SJSA1 (cell line): ENCODE measurements at places on chromosomes 2 and 18. TPM values are rescaled to one million over a fixed set of nuclear protein-coding genes. Genes with fewer than 3 reads are reported as not detected.

DNA sequence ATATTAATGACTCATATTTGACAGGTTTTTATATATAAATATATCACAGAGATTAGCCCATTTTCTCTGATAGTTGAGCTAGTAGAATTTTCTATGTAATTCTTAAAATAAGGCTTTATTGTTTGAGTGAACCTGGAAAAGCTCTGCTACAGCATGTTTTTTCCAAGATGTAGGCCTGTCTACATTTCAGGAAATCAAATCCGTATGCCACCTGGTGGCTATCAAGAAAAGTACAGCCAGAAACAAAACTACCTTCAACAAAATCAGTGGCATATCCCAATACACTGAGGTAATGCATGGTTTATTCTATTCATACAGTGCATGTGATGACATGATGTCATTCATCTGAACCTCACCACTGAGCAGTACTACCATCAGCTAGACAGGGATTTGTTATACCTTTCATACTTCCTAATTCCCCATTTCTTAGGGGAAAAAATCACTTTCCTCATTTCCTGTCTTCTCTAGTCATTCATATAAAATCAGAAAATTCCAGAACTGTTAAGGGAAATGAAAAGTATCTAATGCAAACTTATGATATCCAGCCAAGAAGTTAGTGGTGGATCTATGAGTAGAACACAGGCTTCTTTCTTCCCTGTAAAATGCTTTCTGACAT is 310.4 kb upstream of the SYT4 start:
- H3K4me1 ChIP-seq = no peaks in the 10 kb centered on the region
- H3K36me3 ChIP-seq = no peaks in the 10 kb centered on the region
- no peak overlapping the region for H3K4me3 ChIP-seq
- H3K27ac ChIP-seq = no peak overlapping the region

GRCh38 chr2:78093436-78093835 is 571.3 kb upstream of the LRRTM4 start:
- H3K4me1 ChIP-seq = no peaks in the 10 kb centered on the region
- H3K27ac ChIP-seq = no peak overlapping the region
- no peak for DNase-seq
- H3K27me3 ChIP-seq = no peaks in the 10 kb centered on the region
- no peak overlapping the region for H3K4me3 ChIP-seq

Gene SUPT7L
- total RNA-seq = 21.5 and 23.3 TPM in 2 replicates

GRCh38 chr2:45316576-45317338 is 294.3 kb downstream of the SRBD1 start:
- H3K4me1 ChIP-seq = no peaks in the 10 kb centered on the region
- no peak overlapping the region for H3K27ac ChIP-seq
- H3K27me3 ChIP-seq = no peaks in the 10 kb centered on the region
- no peak overlapping the region for H3K4me3 ChIP-seq
- H3K36me3 ChIP-seq = no peaks in the 10 kb centered on the region

Gene GPR39
- 2.1 and 2.6 TPM in 2 replicates for total RNA-seq

GRCh38 chr18:37270038-37270665 is 295.4 kb downstream of the CELF4 start:
- no peak overlapping the region for H3K27ac ChIP-seq
- no peaks in the 10 kb centered on the region for H3K36me3 ChIP-seq
- H3K27me3 ChIP-seq = no peaks in the 10 kb centered on the region
- peak; percentile 15 for DNase-seq

Gene REEP1
- 0.24 and 0.78 TPM in 2 replicates for total RNA-seq

Gene CNDP2
- total RNA-seq = 40.5 and 48.4 TPM in 2 replicates

GRCh38 chr18:23442958-23443357 is 10.1 kb upstream of the RIOK3 start:
- no peaks in the 10 kb centered on the region for H3K36me3 ChIP-seq
- no peaks in the 10 kb centered on the region for H3K27me3 ChIP-seq
- no peak for DNase-seq
- H3K27ac ChIP-seq = no peak overlapping the region
- no peak overlapping the region for H3K4me3 ChIP-seq
- peaks cover 6% of the 10 kb centered on the region for H3K4me1 ChIP-seq

- DNase-seq = no peak
- no peak overlapping the region for H3K4me3 ChIP-seq
- no peak overlapping the region for H3K27ac ChIP-seq
- no peaks in the 10 kb centered on the region for H3K27me3 ChIP-seq
- no peaks in the 10 kb centered on the region for H3K4me1 ChIP-seq
These were observed 125.9 kb downstream of the BCL2L11 start for GRCh38 chr2:111246620-111247061.

- H3K27me3 ChIP-seq = no peaks in the 10 kb centered on the region
- no peaks in the 10 kb centered on the region for H3K4me1 ChIP-seq
- H3K27ac ChIP-seq = no peak overlapping the region
- no peaks in the 10 kb centered on the region for H3K36me3 ChIP-seq
- no peak for DNase-seq
These were observed 41.4 kb downstream of the OXER1 start for GRCh38 chr2:42722320-42723190.
